Stimulated activated CD8-positive, alpha-beta memory T cell treated with anti-CD3 and anti-CD28 coated beads, Interleukin-4, amount 100 ng/mL, for 1 hour (primary cell): ENCODE measurements at places on chromosomes 12 and 14.

DNA sequence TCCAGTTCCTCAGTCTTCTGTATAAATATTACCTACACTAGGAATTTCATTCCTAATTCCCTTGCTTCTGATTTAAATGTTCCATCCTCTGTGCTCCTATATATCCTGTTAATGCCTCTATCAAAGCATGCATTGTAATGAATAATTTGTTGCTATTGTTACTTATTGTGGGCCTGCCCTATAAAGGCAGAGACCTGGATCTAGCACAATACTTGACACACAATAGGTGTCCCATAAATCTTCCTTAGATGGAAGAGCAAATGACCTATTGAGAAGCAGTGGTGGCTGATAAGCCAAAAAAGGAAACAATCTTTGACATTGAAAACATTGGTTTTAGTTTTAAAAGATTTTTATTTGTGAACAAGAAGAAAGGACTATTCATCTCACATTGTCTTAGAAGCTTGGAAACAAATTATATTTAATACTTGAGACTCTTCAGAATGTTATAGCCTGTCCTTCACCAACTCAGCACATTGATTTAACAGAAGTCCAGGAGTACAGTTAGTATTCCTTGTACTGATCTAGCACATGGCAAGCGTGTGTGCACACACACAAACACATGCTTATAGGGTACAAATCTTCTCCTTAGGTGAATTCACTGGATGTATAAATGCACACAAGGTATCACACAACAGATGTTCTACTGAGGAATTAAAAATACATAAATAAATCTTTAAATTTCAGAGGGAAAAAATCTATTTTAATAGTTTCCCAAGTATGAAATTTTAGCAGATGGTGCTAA lies 135.9 kb downstream of the DUSP6 start:
- DNase-seq: no peak

- DNase-seq: no peak
Measured at GRCh38 chr12:48198672-48198971, 4.5 kb downstream of the OR10AD1 start.

DNA sequence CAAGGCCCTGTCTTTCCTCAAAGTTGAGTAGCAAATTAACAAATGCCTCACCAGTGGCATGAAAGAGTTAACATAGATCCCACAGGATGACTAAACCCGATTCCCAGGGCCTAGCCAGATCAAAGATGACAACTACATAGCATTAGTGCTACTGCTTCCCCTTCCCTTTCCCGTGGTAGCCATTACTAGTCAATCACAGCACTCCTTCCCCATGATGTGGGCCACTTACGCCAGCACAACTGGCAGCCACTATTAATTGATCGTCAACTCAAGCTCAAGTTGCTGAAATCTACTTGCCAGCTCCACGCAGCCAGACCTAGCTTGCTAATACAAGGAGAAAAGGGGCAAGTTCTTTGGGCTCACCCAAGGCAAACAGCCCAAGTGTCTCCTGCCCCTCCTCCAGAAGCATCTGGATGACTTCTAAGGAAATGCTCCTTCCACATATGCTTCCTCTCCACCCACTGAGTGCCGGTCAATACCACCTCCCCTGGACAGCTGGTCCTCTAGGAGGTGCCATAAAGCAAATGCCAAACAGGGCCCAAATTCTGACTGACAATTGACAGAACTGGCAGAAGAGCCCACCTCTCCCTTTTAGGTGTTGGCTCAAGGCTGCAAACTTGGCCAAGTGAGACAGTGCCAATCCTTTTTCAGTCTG lies 72.6 kb downstream of the NUAK1 start:
- DNase-seq: no peak

- DNase-seq: no peak
Measured at GRCh38 chr14:41749429-41749828, 142.8 kb downstream of the LRFN5 start.

DNA sequence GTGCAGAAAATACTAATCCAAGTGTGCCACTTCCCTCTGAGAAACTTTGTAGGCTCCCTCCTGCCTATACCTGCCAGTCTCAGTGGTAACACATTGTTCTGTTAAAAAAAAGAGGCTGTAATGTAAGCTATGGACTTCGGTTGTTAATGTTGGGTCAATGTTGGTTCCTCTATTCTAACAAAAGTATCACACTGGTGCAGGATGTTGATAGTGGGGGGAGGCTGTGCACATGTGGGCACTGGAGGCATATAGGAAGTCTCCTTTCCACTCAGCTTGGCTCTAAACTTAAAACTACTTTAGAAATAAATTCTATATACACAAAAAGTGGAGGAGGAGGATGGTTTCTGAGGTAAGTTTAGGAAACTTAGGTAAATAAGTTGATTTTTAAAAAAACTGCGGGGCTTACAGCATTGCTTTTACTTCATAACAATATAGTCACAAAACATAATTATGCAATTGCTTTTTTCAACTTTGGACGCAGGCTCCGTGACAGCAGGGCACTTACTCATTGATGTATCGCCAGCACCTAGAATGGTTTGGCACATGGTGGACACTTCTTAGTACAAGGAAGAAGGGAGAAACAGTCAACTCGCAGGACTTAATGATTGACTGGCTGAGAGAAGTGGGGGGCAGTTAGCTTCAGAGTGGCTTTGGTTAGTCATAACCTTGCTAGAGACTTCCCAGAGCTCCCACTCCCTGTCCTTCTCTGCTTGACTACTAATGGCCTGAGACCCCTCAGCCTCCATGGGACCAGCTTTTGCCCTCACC lies 7.9 kb upstream of the NYNRIN start:
- no peak for DNase-seq

- DNase-seq: no peak
Measured at GRCh38 chr12:27866373-27867101, 86.5 kb upstream of the MANSC4 start.

- no peak for DNase-seq
Measured at GRCh38 chr12:62629413-62629812, 162.8 kb downstream of the MON2 start.

GRCh38 chr12:29067430-29067829 lies 81.6 kb upstream of the FAR2 start:
- no peak for DNase-seq

GRCh38 chr12:121289962-121290361 lies 6.5 kb downstream of the CAMKK2 start:
- DNase-seq: no peak

DNA sequence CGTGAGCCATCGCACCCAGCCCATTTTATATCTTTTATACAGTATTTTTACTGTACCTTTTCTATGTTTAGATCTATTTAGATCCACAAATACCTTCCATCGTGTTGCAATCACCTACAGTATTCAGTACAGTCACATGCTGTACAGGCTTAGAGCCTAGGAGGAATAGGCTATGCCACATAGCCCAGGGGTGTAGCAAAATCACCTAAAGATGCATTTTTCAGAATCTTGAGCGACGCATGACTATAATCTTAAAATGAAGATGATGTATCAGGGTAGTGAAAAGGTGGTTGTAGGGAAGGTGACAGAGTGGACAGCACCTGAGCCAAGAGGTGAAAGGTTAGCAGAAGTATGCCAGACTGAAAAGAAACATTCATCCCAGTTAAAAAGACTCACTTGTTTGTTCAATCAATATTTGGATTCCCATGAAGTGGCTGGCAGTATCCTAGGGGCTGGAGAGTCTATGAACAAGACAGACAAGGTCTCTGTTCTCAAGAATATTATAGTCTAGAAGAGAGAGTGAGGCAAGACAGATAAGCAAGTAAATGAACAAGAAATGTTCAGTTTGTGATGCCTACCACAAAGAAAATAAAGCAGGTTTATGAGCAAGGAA lies 3.6 kb downstream of the SPRING1 start:
- no peak for DNase-seq

DNA sequence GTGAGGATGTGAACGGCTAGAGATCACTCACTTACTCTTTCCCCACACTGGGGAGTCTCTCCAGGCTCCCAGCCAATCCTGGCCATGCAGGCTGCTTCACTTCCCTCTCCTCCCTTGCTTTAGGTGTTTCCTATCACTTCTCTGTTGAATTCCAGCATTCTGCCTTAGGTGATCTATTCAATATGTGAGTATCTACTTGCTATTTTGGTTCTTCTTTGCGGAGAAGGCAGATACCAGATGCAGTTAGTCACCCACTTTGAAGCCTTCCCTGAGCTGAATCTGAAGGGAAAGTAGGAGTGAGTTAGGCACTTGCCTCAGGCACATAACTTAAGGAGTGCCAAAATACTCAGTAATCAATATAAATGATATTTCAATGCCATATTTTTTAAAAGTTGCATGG lies 36.0 kb upstream of the FAR2 start:
- DNase-seq: no peak

GRCh38 chr14:64675312-64675711 lies 28.9 kb upstream of the PLEKHG3 start:
- DNase-seq: no peak

- no peak for DNase-seq
Measured at GRCh38 chr14:98903371-98903770, 368.6 kb downstream of the BCL11B start.

- DNase-seq: no peak
Measured at GRCh38 chr14:42047421-42048055, 440.9 kb downstream of the LRFN5 start.

- DNase-seq: no peak
Measured at GRCh38 chr14:20772650-20773049, 4.4 kb downstream of the EDDM3B start.

DNA sequence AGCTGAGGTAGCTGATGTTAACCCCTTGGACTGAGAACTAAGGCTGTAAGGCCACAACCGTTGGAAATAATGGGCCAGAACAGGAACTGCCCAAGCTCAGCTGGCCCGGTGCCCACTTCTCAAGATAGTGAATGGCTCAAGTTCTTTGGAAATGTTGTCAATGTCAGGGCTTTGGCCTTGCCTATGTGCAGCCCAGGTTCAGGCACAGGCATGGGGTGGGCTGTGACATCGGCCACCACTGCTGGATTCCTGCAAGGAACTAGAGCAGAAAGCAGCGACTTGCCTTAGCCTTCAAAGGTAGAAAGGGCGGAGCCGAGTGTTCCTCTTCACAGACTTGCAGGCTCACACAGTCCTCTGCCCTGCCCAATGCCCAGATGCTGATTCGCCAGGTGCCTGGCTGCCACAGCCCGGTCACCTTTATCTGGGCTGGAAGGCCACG lies 291.2 kb downstream of the ZFP36L1 start:
- DNase-seq: no peak

DNA sequence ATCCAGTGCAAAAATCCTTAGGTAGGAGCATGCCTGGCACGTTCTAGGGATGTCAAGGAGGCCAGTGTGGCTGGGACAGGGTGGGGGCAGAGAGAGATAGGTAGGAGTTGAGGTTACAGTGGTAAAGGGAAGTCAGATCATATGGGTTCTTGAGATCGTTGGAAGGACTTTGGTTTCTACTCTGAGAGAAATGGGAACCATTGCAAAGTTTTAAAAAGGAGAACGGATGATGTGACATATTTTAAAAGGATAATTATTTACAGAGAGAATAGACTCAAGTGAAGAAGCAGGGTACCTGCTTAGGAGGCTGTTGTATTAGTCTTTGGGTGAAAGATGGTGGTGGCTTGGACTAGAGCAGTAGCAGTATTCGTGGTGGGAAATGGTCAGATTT lies 47.6 kb upstream of the ATP2B1 start:
- no peak for DNase-seq

- DNase-seq: no peak
Measured at GRCh38 chr12:50720501-50720900, 43.4 kb upstream of the ATF1 start.

GRCh38 chr14:73863209-73863608 lies 11.6 kb downstream of the PTGR2 start:
- DNase-seq: no peak

- no peak for DNase-seq
Measured at GRCh38 chr12:53495903-53496751, 3.1 kb downstream of the MAP3K12 start.

GRCh38 chr12:3222979-3223378 lies 145.8 kb downstream of the TSPAN9 start:
- no peak for DNase-seq

GRCh38 chr14:65228436-65228835 lies 126.1 kb upstream of the MAX start:
- DNase-seq: no peak

DNA sequence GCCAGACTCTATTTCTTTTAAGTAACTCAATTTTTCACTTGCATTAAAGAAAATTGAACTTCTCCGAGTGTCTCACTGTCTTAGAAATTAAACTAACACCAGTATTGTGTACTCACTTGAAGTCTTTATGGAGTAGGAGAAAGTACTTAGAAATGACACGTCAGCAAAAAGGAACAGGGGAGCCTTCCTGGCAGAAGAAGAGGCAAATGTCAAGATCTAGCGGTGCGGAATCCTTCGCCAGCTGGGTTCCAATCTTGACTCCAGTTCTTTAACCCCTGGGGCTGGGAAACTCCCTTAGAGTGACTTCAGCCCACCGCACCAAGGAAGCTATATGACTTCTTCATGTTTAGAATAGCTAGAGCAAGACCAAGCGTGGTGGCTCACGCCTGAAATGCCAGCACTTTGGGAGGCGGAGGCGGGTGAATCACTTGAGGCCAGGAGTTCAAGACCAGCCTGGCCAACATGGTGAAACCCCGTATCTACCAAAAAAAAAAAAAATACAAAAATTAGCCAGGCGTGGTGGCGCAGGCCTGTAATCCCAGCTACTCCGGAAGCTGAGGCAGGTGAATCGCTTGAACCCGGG lies 34.4 kb downstream of the WBP11 start:
- no peak for DNase-seq

- no peak for DNase-seq
Measured at GRCh38 chr12:1859643-1860042, 39.3 kb downstream of the LRTM2 start.

DNA sequence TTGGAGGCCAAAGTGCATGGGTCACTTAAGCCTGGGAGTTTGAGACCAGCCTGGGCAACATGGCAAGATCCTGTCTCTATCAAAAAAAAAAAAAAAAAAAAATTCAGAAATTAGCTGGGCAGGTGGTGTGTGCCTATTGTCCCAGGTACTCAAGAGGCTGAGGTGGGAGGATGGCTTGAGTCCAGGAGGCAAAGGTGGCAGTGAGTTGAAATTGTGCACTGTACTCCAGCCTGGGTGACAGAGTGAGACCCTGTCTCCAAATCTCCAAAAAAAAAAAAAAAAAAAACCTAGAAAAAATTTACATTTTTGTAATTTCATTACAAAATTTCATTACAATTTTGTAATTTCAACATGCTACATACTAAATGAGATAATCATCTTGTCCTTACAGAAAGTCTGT lies 42.7 kb downstream of the SYNE2 start:
- DNase-seq: no peak
